Activated CD8-positive, alpha-beta memory T cell treated with anti-CD3 and anti-CD28 coated beads for 24 hours (primary cell): ENCODE measurements at places on chromosomes 1 and 21.

DNA sequence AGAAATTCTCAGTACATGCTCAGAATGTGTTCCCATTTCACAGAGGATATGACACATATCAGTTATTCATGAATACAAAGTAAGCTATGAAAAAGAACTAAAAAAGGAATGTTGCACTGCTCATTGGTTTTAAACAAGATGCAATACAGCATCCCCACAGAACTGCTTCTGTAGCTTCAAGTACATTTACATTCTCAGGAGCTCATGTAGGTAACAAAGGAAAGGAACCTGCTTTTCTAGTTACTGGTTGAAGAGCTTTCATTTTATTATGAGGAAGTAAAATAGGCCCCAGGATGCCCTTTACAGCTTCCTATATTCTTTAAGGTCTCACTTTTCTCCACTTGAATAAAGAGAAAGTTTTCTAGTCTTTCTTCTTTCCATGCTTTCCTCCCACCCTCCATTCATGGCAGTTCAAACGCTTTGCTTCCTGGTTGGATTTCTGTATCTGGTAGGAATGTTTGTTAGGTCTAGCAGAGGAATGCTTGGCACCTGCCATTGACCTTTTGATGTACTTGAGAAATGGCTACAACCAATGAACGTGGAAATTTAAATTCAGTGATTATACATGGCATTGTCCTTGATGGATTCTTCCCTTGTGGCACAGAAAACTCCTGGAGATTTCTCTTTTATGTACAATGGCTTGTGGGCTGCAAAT, 27.1 kb upstream of the KCNK2 start:
- no peak for DNase-seq

DNA sequence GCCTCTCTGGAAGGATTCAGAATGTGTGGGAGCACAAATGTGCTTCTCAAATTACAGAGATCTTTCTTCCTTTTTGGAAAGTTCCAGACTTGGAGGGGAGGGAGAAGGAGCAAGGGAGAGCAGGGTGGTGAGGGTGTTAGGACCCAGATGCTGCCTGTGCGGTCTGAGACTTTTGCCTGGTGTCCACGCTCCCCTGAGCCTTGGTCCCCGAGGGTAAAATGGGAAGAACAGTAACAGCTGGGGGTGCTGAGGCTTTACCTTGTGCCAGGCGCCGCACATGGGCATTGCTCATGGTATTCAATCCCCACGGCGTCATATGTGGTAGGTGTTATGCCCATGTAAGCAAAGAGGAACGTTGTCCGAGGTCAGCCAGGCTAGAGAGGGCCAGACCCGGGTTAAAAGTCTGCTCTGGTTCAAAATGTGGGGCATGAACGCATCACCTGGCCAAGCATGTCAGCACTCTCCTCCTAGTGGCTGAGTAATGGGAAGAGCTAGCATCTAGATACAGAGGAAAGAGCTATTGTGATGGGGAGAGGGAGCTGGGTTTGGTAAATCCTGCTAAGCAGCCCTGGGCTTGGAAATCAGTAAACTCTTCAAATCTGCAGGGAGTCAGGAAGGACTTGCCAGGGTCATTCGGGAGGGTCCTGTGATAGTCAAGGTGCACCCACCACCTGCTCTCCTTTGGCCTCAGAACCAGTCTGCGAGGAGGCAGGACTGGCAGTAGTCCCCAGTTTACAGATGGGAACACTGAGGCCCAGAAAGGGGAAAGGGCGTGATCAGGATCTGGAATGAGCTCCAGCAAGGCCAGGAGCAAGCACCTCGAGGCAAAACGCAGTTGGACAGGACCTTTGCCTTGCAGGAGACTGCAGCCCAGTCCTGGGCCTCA, 4.5 kb upstream of the RUNX3 start:
- DNase-seq = no peak

DNA sequence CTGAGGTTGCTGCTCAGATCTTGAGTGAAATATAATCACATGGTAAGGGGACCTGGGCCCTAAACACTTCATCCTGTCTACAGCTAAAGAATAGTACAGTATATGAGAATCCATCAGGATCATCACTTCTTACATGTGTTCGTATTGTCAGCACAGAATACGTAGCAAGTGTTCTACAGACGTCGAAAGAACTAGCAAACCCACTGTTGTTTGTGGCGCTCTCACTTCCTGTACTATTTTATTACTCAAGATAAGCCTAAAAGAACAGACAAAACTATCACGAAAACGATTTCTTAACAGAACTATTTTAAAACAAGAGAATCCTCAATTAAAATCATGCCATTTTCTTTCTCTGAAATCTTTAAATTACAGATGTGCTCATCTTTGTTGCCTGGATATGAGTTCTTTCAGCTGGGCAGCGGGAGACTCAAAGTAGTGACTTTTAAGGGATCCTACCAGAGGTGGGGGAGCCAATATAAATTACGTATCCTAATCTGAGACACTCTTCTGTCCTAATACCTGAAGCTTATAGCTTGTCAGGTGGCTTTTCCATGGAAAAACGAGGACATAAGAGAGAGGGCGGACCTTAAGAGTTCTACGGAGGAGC, 724 bp downstream of the ST7L start:
- no peak for DNase-seq

- no peak for DNase-seq
These were observed 338.1 kb downstream of the RPS6KC1 start for GRCh38 chr1:213389061-213389581.

- no peak for DNase-seq
These were observed 688.8 kb upstream of the NR5A2 start for GRCh38 chr1:199338760-199339159.

GRCh38 chr1:73639494-73639893, 558.5 kb downstream of the LRRIQ3 start:
- DNase-seq = no peak

DNA sequence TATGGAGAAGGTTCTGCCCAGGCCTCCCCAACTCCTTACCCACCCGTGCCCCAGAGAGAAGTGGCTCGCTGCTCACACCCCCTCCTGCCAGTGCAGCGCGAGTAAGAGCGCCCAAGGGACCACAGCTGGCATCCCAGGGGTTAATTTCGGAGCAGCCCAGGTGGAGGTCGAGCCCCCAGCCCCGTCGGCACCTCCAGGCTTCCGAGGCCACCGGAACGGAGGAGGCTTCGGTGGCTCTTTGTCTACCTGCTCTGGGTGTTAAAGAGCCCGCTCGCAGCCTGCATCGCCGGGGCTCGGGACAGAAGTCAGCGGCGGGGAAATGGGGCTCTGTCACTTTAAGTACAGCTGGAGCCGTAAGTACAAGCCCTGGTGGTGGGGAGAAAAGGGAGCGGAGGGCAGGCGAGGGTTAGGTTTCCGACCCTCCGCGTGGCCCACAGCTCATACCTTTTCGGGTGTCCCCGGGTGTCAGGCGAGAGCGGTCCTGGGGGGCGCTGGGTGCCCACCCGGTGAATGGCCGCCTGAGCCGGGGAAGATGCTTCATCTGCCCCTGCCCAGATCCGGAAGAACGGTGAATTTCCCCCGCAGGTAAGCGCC, 89.4 kb upstream of the IPO9 start:
- peak; percentile 82 for DNase-seq

- no peak for DNase-seq
These were observed 51.1 kb downstream of the ATP2B4 start for GRCh38 chr1:203677771-203678170.

DNA sequence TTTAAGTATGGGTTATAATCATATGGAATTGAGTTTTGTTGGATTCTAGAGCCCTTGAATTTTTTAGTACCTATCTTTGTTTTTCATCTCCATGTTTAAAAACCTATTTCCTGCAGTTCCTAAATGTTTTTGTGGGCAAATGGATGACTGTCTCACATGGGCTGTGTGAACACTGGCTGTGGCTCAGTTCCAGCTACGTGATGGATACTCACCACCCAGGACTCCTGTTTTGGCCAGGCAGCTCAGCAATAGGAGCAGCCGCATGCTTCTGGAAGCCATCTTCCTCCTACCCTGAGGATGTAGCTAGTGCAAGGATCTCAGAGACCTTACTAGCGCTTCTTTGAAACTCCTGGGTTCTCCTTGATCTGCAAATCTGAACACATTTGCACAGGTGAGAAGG, 2.8 kb downstream of the REG4 start:
- no peak for DNase-seq

DNA sequence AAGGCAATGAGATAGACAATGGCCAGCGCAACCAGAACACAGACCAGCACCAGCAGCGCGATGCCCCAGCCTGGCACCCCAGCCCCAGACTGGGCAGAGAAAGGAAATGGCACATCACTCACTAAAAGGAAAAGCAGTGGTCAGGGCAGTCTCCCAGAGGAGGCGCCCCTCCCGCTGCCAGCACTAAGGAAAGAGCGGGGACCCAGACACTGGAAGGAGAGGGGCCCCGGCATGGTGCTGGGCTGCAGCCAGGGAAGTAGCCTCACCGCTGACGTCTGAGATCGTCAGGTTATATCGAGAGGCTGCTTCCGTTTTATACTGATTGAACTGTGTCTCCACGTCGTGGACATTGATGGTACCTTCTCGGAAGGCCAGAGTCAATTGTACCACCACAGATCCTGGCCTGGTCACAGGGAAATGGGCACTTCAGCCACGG, 13.8 kb downstream of the TRIM46 start:
- DNase-seq = no peak

DNA sequence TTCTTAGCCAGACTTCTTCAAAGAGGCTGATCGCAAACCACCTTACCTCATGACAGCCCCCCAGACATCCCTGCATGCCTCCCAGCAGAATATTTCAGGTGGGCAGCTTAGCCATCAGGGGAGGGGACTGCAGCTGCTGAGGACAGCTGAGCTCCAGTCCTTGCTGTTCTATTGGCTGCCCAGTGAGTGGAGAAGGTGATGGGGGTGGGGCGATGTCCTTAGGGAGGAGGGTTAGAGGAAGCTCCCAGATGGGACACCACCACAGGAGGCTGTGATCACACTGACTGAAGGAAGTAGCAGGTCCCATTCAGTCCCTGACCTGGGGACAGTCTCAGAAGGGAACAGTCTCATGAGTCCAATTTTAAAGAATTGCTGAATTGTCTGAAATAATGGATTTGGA, 38.3 kb downstream of the GJA5 start:
- DNase-seq = no peak

DNA sequence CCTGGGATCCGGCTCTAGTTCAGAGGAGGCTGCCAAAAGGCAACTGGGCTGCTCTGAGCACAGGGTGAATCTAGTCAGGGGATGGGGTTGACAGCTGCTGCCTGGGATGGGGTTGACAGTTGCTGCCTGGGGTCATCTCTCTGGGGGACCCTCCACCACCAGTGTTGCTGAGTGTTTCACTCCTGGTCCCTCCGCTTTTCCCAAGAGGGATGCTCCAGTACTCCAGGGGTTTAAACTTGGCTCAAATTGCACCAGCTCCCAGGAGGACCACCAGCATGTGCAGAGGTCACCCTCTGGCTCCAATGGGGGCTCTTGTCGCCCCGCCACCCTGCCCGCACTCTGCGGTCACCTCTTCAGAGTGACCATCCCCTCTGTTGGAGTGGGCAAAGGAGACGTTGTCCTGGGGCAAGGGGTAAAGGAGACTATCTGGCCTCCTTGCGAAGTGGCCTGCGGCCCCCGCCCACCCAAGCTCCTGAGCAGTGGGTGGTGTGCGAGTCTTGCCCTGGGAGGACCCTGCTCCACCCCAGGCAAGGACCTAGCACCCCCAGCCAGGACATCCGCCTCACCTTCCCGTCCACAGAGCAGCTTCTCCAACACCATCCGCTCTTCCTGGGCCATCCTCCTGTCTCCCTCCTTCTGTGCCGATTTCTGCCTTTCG, 52.6 kb downstream of the SIK1 start:
- no peak for DNase-seq

GRCh38 chr1:221961532-221962292, 219.8 kb upstream of the DUSP10 start:
- peak; percentile 59 for DNase-seq

GRCh38 chr1:70675737-70676156, 264.7 kb downstream of the CTH start:
- no peak for DNase-seq

DNA sequence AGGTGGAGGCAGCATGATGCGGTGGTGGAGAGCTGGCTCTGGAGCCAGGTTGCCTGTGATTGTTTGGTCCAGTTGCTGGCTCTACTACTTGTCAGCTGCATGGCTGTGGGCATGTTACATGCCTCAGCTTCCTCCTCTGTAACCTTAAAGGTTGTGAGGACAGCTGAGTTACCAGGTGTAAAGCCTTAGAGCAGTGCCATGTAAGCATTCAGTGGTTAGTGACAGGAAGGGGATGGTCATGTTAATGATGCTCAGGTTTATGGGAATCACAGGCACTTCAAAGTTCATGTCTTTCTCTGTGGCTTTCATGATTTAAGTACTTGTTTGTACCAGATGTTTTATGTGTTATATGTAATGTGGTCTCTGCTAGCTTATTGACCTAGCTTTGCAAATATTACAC, 32.6 kb downstream of the PTGFRN start:
- DNase-seq = no peak

GRCh38 chr1:64956010-64956640, 10.2 kb downstream of the JAK1 start:
- DNase-seq = no peak

DNA sequence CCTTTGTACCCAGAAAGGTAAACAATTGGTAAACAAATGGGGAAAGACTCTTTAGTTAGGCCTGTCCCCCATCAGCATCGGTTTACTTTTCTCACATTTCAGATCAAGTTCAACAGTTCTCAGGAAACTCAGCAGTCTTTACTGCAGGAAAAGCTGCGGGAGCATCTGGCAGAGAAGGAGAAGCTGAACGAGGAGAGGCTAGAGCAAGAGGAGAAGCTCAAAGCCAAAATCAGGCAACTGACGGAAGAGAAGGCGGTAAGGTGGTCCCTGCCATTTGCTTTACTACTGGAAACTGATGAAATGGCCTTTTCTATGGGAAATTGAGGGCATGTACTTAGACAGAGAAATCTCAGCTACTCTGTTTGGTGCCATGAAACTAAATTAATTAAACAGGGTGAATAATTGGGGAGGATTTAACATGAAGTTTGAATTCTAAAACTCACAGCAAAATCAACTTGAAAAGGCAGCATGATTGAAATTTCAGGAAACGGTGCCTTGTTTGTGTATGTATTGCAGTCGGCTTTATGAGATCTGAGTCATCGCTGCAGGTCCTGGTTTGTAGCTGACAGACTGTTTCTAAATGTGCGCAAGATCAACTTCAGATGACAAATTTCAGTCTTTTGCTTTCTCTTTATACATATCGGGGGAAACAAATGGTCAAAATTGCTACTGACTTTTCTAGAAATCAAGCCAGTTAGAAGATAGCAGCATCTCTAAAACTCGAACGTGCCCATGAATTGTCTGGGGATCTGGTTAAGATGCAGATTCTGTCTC, 67.9 kb upstream of the EFHD2 start:
- DNase-seq = no peak

GRCh38 chr1:213192026-213192425, 141.0 kb downstream of the RPS6KC1 start:
- no peak for DNase-seq

- DNase-seq = no peak
These were observed 4.0 kb upstream of the RORC start for GRCh38 chr1:151835596-151835995.

GRCh38 chr1:228555074-228555994, 68.2 kb downstream of the RNF187 start:
- no peak for DNase-seq

GRCh38 chr1:116151739-116152576, 40.8 kb downstream of the MAB21L3 start:
- peak; percentile 91 for DNase-seq
